ENCODE measurements at places on chromosomes 1 and 21. TPM values are rescaled to one million over a fixed set of nuclear protein-coding genes. Genes with fewer than 3 reads are reported as not detected.

- DNase-seq: no peak
These were observed 664.6 kb downstream of the NCAM2 start for GRCh38 chr21:21662776-21663175.

DNA sequence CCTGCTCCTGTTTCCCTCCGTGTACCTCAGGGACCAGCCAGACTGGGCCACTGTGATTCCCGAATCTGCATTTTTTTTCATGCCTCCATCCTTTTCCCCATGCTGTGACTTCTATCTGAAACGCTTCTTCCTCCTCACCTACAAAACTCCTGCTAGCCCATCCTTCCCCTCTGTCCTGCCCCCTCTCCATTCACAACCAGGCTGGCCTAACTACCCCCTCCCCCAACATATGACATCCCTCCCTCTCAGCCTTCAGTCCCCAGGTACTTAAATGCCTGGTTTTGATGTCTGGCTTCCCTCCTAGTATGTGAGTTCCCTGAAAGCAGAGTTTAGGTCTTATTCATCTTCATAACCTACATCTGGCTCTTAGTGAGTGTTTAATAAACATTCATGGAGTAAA lies 82.7 kb downstream of the TAS1R2 start:
- DNase-seq: no peak

DNA sequence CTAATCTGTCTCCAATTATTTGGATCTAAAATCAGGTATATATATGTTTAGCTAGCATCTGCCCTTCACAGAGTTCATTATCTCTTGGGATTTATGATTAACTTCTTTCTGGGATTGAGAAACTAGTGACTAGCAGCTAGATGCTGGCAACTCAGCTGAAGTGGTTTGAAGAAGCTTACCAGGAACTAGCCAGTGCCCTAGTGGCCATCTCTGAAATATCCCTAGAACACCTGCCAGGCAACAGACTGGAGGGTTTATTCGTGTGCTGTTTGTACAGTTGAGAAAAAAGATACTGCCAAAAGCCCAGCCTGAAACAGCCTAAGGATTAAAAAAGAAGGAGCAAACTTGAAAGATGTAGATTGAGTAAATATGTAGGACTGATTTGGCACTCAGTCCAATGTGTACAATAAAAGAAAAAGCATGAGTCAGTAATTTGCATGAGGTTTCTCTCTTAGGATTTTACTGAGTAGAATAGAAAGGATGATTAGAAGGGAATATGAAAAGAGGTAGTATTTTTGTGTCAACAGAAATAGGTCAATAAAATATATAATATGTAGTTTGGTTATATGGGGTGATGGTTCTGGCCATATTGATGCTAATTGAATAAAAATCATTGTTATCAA lies 1144.6 kb upstream of the ADGRL2 start:
- DNase-seq: no peak

- no peak for DNase-seq
These were observed 227.2 kb downstream of the ATG4C start for GRCh38 chr1:63010913-63011660.

DNA sequence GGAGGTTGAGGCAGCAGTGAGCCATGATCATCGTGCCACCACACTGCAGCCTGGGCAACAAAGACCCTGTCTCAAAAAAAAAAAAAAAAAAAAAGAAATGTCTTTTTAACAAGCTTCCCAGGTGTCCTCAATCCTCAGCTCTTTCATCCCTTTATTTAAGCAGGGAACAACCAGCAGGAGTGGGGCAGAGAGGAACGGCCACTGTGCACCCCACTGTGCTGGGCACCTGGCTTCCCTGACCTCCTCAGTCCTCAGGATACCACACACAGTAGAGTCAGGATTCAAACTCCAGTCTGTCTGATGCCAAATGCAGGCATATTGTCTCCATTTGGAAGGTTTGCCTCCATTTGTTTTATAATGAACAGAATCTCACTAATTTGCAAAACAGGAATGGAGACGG lies 19.8 kb upstream of the PTAFR start:
- DNase-seq: no peak

The ZNF648 gene
- total RNA-seq: not detected
